ENCODE measurements at places on chromosomes 11 and 22. TPM values are rescaled to one million over a fixed set of nuclear protein-coding genes. Genes with fewer than 3 reads are reported as not detected.

Gene NLRP14
- 0.53 TPM for total RNA-seq

Gene YPEL4
- 2.1 TPM for total RNA-seq

Gene MLC1
- total RNA-seq = 0.45 TPM

Gene PACSIN3
- total RNA-seq = 66.0 TPM

Gene FOLR1
- total RNA-seq = 1.2 TPM

Gene TMEM45B
- 0.53 TPM for total RNA-seq

GRCh38 chr11:33389635-33390034 lies 132.5 kb downstream of the HIPK3 start:
- no peak for DNase-seq

DNA sequence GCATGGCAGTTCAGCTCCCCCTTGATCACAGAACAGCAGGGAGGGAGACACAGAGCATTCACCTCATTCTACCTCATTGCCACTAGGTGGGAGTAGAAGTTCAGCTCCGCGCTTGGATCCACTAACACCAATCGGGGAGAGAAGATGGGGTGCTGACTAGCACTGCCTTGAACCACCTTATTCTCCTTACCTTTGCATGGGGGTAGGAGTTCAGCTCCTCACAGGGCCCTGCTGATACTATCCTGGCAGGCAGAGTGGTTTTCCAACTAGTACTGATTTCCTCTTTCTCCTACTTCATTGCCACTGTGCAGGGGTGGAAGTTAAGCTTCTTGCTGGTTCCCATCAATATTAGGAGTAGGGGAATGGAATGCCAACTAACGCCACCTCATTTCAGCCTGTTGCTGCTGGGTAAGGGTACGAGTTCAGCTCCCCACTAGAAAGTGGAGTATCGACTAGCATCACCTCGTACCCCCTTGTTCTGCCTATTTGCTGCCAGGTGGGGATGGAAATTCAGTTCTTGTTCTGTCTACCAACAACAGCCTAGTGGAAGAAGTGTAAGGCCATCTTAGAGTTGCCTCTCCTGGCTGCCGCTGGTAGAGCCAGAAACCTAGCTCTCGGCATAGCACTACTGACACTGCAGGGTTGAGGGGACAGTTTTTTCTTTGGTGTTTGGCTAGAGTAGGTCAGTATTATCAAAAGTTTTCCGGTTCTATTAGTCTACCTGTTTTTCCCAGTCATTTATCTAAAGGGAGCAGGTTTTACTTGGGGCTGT lies 550.9 kb upstream of the CCDC90B start:
- DNase-seq = no peak

DNA sequence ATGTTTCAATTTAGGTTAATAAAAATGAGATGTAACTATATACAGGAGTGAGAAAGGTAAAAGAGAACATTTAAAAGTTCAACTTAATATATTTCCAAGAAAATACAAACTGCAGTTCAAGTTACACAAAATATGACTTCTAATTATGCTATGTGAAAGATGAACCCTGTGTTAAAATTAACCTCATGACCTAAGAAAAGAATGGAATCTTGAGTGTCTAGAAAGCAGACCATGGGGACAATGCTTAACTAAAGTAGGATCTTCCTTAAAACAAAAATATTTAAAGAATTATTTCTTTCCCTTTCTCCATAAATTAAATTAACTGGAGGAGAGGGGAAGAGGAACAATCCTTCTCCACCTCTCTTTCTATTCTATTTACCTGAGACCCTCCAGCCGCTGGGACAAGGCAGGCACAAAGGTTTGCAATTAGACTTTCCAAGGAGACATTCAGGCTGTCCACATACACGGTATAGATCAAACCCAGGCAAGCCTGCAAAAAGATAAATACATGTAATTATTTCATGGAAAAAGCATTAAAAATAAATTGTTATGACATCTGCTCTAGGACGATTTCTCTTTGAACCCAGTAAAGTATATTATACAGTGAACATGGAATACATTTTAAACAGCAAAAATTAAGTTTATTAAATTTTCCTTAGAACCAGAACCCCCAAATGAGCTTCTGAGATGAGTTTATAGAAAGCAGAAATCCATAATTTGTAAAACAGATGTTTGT lies 264.5 kb downstream of the SBF2 start:
- DNase-seq = no peak

GRCh38 chr11:46251954-46252353 lies 25.5 kb upstream of the CREB3L1 start:
- DNase-seq = no peak
